Right lobe of liver (tissue), 6 donors: ENCODE measurements at places on chromosomes 1 and 21. TPM values are rescaled to one million over a fixed set of nuclear protein-coding genes. Genes with fewer than 3 reads are reported as not detected.

GRCh38 chr1:236997882-236998281 is 6.4 kb downstream of the MT1HL1 start:
- DNase-seq, result no peak
- no peak overlapping the region for H3K27ac ChIP-seq
- no peaks in the 10 kb centered on the region for H3K27me3 ChIP-seq
- no peaks in the 10 kb centered on the region for H3K4me1 ChIP-seq

- H3K27ac ChIP-seq, result no peak overlapping the region
- no peaks in the 10 kb centered on the region for H3K36me3 ChIP-seq
- no peaks in the 10 kb centered on the region for H3K27me3 ChIP-seq
- DNase-seq, result no peak
These were observed 7.7 kb downstream of the P3H1 start for GRCh38 chr1:42759114-42759513.

DNA sequence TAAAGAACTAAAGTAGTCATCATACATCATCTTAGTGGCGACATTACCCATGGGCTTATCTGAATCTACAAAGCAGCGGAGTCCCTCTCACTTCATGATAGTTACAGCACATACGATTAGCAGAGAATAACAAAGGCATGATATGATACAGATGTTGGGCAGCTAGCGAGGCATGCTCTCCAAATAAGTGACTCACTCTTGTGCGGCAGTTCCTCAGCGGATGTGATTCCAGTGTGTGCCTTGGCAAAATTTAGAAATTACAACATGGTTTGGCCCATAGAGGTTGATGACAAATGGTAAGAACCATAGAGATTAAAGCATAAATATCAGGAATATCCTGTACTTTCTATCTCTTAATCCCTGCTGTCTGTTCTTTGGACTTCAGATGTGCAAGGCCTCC is 48.1 kb upstream of the PAXBP1 start:
- no peaks in the 10 kb centered on the region for H3K36me3 ChIP-seq
- DNase-seq, result no peak
- H3K27me3 ChIP-seq, result no peaks in the 10 kb centered on the region
- H3K4me3 ChIP-seq, result no peak overlapping the region

- H3K27me3 ChIP-seq, result no peaks in the 10 kb centered on the region
- H3K36me3 ChIP-seq, result no peaks in the 10 kb centered on the region
These were observed 22.5 kb upstream of the MORC3 start for GRCh38 chr21:36297406-36297937.

DNA sequence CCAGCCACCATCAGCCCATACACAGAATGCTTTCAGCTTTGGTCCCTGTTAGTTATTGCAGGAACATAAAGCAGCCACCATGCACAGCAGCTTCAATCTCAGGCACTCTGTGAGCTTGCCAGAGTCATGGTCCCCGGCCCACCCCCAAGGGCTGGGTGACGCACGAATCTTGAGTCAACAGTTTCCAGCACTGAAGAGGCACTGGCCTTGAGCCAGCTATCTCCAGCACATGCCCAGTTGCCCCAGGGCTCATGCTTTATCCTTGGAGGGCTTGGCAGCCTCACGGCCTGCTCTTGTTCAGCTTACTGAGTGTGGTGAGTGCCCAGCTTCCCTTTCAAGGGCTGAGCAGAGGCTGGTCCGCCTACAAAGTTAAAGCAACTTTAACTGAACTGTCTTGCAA is 200.7 kb upstream of the RAB4A start:
- no peak overlapping the region for H3K4me3 ChIP-seq
- DNase-seq, result peak; percentile 59
- no peaks in the 10 kb centered on the region for H3K4me1 ChIP-seq
- H3K27ac ChIP-seq, result no peak overlapping the region

DNA sequence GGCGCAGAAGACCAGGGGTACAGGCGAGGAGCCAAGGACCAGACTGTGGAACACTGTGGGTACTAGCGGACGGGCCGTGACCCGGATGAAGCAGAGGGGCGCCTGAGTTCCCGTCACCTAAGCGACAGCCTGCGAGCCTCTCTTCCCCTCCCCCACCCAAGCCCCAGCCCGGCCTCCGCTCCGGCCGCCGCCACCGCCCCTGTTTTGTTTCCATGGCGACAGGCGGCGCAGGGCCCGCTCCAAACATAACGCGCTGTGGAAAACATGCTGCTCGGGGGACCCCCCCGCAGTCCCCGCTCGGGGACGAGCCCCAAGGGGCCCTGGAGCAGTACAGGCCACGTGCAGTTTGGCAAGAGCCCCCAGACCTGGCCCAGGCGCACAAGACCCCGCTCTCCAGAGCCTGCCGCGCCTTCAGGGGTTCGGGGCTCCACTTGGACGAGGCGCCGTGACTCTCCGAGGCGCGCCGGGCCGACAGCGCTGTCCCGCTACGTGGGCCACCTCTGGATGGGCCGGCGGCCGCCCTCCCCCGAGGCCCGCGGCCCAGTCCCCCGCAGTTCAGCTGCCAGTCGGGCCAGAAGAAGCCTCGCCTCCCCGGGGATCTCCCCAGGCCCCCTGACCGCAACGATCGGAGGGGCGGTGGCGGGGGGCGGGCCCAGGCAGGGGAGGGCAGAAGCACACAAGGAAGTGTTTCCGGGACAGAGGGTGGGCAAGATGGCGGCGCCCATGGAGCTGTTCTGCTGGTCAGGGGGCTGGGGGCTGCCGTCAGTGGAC is at the start of gene MTX1:
TSS of gene MTX1 (plus strand) at position 155 of the 771 bp plus-strand sequence. CDS start at position 265, 110 bp downstream.
- peak; percentile 87 for DNase-seq
- H3K36me3 ChIP-seq, result no peaks in the 10 kb centered on the region
- H3K4me1 ChIP-seq, result no peaks in the 10 kb centered on the region
- H3K27ac ChIP-seq, result peak within 1 kb of the TSS; percentile 97
- H3K4me3 ChIP-seq, result peak within 1 kb of the TSS; percentile 97

Gene SPATA46
- not detected for total RNA-seq

DNA sequence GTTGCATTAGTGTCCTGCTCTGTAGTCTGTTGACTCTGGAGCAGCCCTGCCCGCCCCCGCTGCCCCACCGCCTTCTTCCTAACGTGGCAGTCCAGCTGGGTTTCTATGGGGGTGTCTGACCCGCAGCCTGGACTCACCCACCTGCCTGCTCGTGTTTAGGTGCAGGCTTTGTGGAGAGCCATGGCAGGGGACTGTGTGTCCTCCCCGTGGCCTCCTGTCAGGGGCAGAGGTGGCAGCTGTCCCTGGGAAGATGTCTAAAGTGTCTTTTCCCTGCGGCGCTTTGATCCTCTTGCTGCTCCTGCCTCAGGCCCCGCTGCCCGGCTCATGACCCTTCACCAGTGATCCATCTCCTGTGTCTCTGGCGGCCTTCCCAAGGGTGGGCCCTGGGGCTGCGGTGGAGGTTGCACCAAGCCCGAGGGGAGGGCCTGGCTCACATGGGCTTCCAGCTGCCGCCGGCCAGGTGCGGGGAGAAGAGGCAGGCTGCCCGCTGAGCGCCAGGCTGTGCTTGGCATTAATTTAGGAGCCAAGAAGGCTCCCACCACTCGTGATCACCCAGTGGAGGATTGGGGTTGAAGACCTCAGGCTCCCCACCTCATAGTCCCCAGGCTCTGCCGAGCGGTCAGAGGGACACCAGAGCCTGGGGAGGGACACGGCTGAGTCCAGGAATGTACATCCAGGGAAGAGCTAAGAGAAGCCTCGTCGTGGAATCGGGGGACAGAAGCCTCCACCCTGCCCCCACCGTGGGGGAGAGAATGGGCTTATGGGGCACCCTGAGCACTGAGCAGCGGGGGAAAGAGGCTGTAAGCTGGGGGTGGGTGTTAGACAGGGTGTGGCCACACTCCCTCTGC is 44.1 kb downstream of the COL18A1 start:
- peaks cover 25% of the 10 kb centered on the region for H3K4me1 ChIP-seq
- H3K27ac ChIP-seq, result peak overlapping the region; percentile 71
- H3K27me3 ChIP-seq, result no peaks in the 10 kb centered on the region
- H3K4me3 ChIP-seq, result peak overlapping the region; percentile 47
- DNase-seq, result peak; percentile 95

Gene LMO4
- 18.1 TPM for total RNA-seq

GRCh38 chr1:49346767-49347349 is 570.2 kb upstream of the BEND5 start:
- no peaks in the 10 kb centered on the region for H3K36me3 ChIP-seq
- H3K27me3 ChIP-seq, result no peaks in the 10 kb centered on the region

Gene CELA3B
- total RNA-seq, result not detected

Gene HSF2BP
- not detected for total RNA-seq

Gene FCRL4
- total RNA-seq, result not detected

DNA sequence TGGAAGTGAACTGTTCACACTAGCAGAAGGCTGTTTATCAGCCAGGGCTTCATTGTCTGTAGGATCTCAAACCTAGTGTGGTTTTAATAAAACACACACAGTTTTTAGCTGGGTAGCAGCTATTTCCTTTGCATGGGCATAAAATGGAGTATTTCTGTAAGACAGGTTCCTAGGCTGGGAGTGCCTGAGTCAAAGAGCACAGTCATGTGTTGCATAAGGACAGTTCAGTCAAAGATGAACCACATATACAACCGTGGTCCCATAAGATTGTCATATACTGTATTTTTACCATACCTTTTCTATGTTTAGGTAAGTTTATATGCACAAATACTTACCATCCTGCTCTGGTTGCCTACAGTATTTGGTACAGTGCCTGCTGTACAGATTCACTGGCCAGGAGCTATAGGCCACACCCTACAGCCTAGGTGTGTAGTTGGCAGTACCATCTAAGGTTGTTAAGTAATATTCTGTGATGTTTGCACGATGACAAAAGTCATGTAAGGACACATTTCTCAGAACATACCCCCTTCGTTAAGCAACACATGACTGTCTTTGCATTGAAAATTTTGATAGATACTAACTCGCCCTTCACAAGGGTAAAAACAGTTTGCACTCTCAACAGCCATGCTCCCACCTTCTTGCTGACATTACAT is 17.2 kb downstream of the LGALS8 start:
- no peak overlapping the region for H3K27ac ChIP-seq
- no peak for DNase-seq
- no peak overlapping the region for H3K4me3 ChIP-seq
- H3K27me3 ChIP-seq, result no peaks in the 10 kb centered on the region

Gene GBP4
- 11.4 TPM for total RNA-seq

DNA sequence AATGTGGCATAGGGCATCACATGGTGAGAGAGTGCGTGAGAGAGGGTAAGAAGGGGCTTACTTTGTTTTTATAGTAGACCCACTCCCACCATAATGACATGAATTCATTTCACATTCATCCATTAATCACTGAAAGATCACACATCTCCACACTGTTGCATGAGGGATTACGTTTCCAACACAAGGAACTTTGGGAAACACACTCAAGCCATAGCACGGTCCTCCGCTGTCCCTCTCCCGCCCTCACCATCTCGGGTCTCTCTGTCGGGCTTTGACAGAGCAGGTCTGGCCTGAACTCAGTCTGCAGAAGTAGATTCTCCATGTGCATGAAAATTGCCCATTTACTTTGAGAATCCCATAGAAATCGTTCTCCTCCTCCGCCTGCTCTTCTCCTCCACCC is 312.2 kb downstream of the MATN1 start:
- no peaks in the 10 kb centered on the region for H3K4me1 ChIP-seq
- H3K4me3 ChIP-seq, result no peak overlapping the region
- DNase-seq, result no peak
- no peaks in the 10 kb centered on the region for H3K27me3 ChIP-seq
- H3K36me3 ChIP-seq, result no peaks in the 10 kb centered on the region
- H3K27ac ChIP-seq, result no peak overlapping the region

Gene CRABP2
- not detected for total RNA-seq

Gene CNR2
- total RNA-seq, result 0.04 TPM
